ENCODE measurements at places on chromosomes 12 and 14.
A peak's percentile ranks its signal among the peaks of the same experiment; 100 is the strongest.

- DNase-seq = peak; percentile 43
These were observed 98.8 kb downstream of the CALM1 start for GRCh38 chr14:90495357-90496276.

GRCh38 chr12:12822886-12823285 is 9.7 kb downstream of the DDX47 start:
- DNase-seq = no peak

- DNase-seq = no peak
These were observed 234.0 kb upstream of the HMGA2 start for GRCh38 chr12:65590318-65590717.

DNA sequence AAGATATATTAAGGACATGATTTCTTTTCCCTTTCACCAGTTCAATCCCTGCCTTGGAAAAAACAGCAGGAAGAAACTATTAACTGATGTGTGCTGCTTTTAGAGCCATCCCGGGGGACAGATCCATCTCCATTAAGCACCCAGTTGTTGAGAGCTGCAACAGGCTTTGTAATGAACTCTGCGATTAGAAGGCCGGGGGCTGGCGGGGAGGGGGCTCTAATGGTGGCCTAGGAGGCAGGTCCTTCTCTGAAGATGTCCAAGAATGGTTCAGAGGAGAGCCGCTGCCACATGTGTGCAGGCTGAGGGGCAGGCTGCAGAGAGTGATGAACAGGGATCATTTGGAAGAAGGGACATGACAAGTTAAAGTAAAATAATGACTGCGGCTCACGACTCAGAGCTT is 67.8 kb downstream of the GALNT8 start:
- no peak for DNase-seq

GRCh38 chr14:52380294-52380693 is 66.2 kb downstream of the PTGER2 start:
- DNase-seq = no peak

DNA sequence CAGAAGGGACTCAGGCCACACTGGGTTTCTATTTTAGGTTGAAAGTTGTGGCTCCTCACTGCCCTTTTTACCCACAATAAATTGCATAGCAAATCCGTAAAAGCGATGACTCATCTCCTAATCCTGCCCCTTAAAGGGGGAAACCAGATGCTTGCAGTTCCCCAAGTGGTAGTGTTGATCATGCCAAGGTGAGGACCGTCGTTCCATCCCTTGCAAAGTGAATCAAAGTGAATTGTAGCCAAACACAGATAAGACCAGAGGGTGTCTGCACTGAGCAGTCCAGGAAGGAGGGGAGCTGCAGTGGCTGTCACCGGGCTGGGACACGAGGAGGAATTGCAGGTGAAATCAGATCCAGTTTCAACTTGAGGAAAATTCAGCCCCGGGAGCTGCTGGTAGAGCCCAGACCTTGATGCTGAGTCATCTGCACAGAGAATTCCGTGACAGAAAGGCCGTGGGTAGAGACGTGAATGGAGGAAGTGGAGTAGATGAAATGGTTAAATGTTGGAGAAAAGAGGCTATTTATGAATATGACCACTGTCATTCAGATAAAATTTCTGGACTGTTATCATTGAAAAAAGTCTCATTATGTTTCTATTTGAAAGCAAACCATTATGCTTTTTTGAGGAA is 44.2 kb upstream of the MMP17 start:
- DNase-seq = peak; percentile 85

- no peak for DNase-seq
These were observed 15.7 kb downstream of the VPS37B start for GRCh38 chr12:122880155-122880667.

DNA sequence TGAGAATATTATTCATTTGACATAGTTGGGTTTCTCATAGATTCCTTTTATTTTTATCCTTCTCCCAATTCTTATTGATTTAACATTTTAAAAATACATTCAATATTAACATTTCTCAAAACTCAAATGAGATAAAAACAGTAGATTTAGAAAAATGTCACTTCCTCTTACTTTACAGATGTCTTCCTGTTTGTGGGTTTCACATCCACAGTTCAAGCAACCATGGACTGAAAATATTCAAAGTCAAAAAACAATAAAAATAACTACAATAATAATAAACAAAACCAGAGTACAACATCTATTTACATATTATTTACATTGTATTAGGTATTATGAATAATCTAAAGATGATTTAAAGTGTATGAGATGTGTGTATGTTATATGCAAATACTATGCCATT is 111.3 kb upstream of the SLC16A7 start:
- no peak for DNase-seq

DNA sequence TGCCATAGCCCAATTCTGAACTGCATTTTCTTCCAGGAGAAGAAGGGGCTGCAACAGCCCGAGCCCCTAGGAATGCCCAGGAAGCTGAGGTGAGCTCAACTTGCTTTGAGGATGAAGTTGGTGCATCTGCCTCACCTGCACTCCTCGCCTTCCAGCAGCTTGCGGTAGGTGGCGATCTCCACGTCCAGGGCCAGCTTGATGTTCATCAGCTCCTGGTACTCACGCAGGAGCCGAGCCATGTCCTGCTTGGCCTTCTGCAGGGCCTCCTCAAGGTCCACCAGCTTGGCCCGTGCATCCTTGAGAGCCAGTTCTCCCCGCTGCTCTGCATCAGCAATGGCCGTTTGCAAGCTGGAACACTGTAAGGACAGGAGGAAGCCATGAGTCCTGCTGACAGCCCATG is 6.0 kb downstream of the KRT75 start:
- DNase-seq = no peak

GRCh38 chr12:6279256-6279628 is 31.2 kb upstream of the PLEKHG6 start:
- no peak for DNase-seq

GRCh38 chr14:101721951-101722661 is 39.4 kb upstream of the PPP2R5C start:
- peak; percentile 88 for DNase-seq

GRCh38 chr12:92133171-92133570 is 12.5 kb downstream of the BTG1 start:
- no peak for DNase-seq

GRCh38 chr12:128137140-128137539 is 129.8 kb upstream of the TMEM132C start:
- no peak for DNase-seq

GRCh38 chr12:79873201-79873600 is 61.7 kb downstream of the PPP1R12A start:
- no peak for DNase-seq

- DNase-seq = no peak
These were observed 34.4 kb upstream of the EPS8 start for GRCh38 chr12:15823360-15824128.

- no peak for DNase-seq
These were observed 19.7 kb downstream of the MARK3 start for GRCh38 chr14:103404920-103405319.

DNA sequence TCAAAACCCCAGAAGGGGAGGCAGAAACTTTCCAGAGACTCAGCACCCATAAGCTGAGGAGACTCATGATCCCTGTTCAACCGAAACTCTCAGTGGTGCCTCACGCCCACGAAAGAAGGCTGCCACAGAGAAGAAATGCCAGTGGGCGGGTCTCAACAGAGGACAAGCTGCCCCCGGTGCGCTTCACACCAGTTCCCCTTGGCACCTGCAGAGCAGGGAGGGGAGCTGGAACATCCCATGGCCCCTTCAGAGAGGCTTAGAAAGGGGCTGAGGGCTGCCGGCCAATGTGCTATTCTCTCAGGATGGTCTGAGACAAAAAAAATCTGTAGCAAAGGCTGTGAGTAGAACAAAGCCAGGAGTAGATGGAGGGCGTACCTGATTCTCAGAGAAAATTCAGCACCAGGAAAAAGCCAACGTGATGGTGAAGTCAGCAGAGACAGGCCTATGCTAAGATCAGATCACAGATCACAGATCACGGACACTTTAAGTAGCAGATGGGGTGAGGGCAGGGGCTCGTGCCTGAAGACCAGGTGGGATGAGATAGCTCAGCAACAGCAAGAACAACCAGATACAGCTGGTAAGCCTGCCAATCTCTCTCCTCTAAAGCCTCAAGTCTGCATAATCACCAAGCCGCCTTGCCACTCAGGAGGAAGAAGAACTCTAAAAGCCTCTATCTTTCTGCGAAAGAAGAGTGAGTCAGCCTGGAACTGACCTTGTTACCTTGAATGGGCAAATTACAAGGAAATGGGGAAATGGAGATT is 206.4 kb upstream of the GRIP1 start:
- no peak for DNase-seq

GRCh38 chr14:84436528-84436927 is 1093.4 kb upstream of the FLRT2 start:
- DNase-seq = no peak

DNA sequence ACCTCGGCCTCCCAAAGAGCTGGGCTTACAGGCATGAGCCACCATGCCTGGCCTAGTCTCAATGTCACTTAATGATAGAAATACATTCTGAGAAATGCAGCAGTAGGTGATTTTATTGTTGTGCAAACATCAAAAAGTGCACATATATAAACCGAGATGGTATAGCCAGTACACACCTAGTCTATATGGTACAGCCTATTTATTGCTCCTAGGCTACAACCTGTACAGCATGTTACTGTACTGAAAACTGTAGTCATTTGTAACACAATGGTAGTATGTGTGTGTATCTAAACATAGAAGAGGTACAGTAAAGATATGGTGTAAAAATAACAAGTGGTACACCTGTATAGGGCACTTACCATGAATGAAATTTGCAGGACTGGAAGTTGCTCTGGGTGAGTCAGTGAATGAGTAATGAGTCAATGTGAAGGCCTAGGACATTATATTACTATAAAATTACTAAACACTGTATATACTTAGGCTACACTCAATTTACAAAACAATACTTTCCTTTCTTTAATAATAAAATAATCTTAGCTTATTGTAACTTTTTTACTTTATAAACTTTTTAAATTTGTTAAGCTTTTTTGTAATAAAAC is 166.7 kb upstream of the SYT1 start:
- DNase-seq = peak; percentile 8

DNA sequence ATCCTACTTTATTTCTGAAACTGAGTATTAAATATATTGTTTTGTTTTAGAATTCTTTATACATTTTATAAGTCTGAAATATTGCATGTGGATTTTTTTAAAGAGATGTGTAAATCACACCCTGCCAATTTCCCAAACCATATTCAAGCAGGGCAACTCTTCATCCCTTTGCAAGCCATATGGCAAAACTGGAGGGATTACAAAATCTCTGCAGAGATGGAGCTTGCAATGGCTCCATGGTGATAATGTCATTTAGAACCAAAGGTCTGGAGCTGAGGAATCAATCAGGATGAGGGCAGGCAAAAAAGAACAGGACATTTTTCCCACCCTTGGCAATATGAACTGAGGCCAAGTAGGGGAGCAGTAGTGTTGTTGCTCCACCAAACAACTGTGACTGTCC is 173.4 kb downstream of the BMP4 start:
- DNase-seq = no peak

DNA sequence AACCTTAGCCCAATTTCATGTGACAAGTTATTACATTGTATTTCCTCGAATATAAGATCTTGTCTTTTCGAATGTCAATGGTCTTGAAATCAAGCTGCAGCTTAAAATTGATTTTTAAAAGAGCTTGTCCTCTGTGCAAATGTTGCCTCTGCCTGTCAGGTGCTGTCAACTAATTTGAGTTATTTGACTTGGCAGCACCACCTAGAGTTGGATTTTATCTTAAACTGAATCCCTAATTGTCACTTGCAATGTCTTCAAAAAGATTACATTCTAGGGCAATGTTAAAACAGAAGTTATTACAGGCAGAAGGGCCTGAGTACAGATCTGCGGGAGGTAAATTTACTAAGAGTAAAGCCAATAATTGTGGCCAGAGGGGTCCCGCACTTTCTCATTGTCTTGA is 26.2 kb upstream of the TUNAR start:
- no peak for DNase-seq

DNA sequence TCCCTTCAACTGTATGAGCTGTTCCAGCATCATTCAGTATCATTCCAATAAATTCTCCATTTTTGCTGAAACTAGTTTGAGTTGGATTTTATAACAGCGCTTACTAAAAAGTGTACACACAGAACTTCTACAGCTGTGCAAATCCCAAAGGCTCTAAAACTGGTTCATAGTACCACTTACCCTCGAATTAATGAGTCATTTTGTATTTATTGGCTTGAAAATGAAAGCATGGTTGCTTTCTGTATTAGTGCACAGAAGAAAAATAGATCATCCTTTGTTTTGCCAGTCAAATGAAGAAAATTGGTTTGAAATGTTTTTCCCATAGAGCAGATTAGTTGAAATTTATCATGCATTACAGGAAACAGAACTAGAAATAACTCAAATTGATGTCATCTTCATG is 268.3 kb upstream of the CPNE8 start:
- no peak for DNase-seq

DNA sequence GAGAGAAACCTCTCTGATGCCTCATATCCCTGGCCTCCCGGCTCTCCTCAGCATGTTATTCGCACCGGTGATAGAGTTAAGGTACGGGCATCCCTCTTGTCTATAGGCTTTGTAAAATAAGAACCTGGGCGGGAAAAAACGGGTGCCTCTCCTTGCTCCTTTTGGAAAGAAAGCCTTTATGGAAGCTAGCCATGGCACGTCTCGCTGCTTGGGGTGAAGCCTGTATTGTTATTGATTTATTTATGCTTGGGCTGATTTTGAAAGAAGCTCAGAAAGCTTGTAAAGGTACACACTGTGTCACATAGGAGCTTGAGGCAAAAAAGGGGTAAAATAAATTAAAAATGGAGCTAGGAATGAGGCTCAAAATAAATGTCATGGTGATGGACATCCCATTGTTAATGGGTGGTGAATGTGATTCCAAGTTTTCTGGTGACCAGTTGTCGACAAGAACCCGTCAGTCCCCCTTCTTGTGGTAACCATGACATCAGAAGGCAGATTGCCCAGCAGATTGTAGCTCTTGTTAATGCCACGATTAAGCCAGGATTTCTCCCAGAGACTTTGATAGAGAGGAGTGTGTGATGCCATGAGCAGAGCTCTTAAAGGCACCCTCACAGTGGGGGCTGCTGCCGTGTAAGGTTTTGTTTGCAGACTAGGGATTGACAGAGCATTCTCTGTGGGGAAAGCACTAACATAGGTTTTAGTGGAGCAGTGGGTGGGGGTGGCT is 50.4 kb upstream of the ASPG start:
- DNase-seq = no peak

DNA sequence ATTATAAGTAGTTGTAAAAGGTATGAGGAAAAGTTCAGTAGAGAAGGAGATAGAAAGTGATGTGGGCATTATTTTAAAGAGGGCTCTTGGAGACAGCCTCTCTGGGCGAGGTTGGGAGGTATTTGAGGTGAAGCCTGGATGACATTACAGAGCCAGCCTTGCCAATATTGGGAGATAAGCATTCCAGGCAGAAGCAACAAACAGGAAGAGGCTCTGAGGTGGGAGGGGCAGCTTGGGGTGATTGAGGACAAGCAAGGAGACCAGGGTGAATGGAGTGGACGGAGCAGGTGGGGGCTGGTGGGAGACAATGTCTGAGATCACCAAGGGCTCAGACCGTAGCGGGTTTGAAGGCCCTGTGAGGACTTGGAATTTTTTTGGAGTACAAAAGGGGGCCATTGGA is 87.3 kb downstream of the DYRK2 start:
- DNase-seq = no peak

- no peak for DNase-seq
These were observed 2.0 kb upstream of the NTF3 start for GRCh38 chr12:5429741-5430557.

Data from HFFc6 (cell line).